Left colon (tissue), 2 donors: ENCODE measurements at places on chromosomes 3 and 15.

- no peak for DNase-seq
Measured at GRCh38 chr15:101111570-101112262, 140.1 kb downstream of the CHSY1 start.

DNA sequence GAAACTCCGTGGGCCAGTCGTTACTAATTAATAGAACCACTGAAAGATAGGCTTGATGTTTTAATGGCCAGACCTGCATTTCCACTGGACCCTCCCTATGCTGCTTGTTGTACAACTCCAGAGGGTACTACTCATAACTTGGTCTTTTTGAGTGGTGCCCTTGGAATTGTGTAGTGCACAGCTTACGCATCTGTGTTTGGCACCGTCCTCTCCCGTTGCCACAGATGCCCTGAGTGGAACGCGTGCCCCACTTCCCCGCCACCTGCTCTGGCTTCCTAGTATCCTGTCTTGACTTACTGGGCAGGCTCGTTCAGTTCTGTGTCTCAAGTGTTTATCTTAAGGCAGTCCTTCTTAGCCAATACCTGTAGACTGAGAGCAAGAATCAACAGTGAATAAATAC is 78.7 kb downstream of the USP13 start:
- no peak for DNase-seq

- DNase-seq = no peak
Measured at GRCh38 chr3:88061746-88062145, 2.7 kb downstream of the ZNF654 start.

DNA sequence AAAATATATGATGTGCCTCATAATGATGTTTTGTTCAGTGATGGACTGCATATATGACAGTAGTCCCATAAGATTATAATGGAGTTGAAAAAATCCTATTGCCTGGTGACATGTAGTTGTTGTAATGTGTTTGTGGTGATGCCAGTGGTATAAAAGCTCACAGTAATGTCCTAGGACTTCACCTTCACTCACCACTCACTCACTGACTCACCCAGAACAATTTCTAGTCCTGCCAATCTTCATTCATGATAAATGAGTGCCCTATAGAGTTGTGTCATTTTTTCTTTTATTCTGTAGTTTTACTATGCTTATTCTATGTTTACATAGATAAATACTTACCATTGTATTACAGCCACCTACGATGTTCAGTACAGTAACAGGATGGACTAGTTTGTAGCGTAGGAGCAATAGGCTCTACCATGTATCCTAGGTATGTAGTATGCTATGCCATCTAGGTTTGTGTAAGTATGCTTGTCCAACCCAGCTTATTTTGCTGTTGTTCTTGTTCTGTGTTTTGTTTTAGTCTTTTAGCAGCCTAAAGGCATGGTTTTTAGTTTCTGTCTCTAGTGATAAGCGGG is 88.5 kb upstream of the LRRFIP2 start:
- no peak for DNase-seq

DNA sequence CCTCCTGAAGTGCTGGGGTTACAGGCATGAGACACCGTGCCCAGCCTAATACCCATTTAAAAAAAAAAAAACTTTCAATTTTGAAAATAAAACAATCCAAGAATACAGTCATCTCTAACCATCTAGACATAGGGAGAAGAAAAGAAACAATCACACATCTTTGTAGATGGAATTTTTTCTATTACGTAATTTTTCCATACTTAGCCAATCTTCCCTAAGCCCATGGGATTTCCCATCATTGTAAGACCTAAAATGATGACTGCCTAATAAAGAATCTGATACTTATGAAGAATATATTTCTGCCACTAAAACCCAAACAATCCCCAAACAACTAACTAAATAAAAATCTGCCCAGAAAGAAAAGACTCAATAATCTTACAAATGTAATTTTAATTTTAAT is 88.7 kb downstream of the CBLB start:
- DNase-seq = no peak

DNA sequence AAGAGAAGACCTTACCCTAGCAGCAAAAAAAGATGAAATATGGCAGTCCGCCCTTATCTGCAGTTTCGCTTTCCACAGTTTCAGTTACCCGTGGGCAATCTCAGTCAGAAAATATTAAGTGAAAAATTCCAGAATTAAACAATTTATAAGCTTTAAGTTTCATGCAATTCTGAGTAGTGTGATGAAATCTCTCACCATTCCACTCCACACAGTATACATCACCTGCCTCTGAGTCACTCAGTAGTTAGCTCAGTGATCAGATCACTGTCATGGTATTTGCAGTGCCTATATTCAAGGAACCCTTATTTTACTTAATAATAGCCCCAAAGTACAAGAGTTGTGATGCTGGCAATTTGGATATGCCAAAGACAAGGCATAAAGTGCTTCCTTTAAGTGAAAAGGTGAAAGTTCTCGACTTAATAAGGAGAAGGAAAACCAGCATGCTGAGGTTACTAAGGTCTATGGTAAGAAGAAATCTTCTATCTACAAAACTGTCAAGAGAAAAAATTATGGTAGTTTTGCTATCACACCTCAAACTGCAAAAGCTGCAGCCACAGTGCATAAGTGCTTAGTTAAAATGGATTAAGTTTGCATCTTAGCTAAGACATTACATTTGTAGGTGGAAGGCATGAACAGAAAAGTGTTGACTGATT is 48.1 kb downstream of the HSPBAP1 start:
- DNase-seq = no peak

GRCh38 chr15:45497261-45497660 is 25.3 kb downstream of the SLC30A4 start:
- DNase-seq = no peak

DNA sequence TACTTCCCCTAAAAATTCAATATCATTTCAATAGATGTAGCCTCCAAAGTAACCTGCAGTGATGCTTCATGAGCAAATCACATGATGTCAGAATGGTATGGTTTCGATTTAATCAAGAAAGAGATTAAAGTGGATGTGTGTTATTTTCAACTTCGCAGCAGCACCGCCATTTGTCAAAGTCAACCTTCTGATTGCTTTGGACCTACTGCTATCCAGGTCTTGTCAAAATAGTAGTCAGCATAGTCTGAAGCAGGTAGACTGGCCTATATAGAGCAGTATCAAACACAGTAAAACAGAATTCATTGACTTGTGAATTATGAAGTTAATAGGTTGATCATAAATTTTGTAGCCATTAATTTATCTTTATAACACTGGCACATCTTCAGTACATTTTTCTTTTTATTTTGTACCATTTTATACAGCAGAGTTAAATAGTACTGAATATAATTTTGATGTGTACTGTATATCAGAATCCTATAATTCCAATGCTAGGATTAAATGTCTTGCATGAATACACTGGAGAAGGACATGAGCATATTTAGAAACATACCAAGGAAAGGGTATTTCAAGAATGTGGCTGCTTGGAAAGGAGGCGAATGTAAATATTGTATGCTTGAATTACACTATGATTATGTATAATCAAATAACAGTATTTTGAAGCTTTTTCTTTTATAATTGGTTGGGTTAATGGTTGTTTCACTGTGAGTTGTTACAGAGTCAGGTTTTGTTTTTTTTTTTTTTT is 79.6 kb downstream of the CDIN1 start:
- no peak for DNase-seq

GRCh38 chr3:142285083-142285517 is 59.7 kb upstream of the GK5 start:
- peak; percentile 11 for DNase-seq

- no peak for DNase-seq
Measured at GRCh38 chr3:149894205-149894604, 76.5 kb downstream of the PFN2 start.

DNA sequence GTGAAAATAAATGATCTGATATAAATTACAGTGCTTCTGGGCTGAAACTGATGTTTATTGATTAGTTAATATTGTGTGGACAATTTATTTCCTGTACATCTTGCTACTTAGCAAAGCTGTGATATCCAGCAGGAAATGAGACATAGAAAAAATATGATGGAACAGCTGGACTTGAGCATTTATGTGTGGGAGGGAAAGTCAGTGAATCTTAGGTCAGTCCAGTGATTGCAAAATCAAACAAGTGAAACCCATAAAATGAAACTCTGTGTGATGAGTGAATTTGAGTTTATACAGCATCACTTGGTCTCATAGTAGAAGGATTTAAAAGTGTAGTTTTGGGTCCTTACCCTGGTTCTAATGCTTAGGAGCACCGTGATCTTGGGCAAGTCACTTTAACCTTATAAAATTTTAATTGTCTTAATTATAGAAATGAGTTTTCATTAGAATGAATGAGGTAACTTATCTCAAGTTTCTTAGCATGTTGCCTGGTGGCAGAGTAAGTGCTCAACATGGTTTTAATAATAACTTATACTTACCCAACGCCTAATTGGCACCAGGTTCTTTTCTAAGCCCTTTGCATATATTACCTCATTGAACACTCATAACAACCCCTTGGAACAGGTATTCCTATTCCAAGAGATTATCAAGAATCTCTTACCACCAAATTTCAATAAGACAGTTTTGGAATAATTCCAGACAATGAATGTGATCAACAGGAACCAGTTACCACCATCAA is 194.6 kb downstream of the ADAMTSL3 start:
- no peak for DNase-seq

DNA sequence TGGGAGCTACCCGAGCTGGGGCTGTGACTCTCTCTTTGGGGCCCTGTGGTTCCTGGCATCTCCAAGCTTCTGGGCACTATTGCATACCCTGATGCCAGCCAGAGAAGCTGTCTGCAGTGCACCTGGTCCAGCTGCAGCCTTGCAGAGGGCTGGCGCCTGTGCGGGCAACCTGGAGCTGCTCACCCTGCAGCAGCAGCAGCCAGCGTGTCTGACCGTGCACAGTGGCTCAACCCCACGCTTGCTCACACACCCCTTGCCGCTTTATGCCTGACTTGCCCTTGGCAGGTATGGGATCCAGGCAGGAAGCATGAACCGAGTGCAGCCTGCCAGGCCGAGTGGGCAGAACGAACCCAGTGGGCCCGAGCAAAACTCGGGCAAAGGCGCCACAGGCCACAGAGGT is 69.9 kb downstream of the GLB1 start:
- no peak for DNase-seq

- peak; percentile 53 for DNase-seq
Measured at GRCh38 chr3:15102256-15102655, 3.3 kb upstream of the RBSN start.

- no peak for DNase-seq
Measured at GRCh38 chr3:148625095-148625736, 72.5 kb upstream of the AGTR1 start.

DNA sequence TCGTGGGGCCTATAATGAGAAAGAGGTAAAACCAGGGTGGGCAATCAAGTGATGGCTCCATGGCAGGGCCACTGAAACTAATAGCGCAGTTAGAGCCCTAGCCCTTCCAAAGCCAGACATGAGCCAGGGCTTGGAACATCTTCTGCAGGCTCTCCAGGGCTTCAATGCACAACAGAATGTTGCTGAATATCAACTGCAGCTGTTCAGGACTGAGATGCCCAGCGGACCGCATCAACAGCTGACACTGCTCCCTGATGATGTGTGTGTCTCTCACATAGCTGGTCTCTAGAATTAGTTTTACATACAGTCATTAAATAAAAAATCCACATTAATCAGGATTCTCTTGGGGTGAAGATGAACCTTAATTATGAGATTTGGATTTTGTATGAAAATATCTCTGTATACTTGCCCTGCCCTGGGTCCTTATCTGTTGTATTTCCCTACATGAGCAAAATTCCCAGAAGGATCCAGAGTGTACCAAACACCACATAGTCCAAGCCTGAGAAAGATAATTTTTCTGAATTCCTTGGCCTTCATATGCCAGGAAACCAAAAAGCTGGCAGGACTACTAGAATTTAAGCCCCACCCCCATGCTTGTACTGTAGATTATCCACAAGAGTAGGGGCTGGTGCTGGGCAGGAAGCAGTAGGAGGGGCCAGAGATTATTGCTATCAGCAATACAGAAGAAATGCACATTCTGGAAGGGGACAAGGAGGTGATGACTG is 7.7 kb upstream of the GOLGB1 start:
- DNase-seq = no peak

DNA sequence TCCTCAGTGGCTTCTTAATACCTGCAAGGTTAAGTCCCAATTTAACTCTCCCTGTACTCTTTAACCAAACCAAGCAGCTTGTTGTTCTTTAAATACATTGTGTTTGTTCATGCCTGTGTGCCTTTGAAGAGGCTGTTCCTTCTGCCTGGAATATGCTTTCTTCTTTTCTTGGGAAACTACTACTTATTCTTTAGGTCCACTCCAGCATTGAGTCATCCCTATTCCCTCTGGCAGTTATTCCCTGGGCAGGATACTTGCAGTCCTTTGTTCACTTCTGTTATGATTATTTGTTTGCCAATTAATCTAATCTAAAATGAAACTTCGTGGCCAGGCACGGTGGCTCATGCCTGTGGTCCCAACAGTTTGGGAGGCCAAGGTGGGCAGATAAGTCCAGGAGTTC is 139.3 kb downstream of the ZNF609 start:
- no peak for DNase-seq

DNA sequence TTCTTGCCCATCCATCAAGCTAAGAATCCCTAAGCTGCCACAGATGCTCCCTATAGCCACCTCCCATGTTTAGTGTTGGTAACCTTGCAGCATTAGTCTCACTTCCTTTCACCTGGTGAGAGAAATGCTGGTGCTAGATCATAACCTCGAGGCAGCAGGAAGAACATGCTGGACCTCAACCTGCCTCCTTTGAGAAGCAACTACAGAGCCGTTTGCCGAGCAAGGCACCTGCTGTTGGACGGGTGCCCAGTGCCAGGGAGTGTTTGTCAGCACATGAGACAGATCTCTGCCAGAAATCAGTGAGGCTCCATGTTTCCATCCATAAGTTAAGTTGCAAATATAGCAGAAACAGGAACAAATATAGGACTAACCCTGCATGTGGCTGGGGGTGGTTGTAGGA is 955.7 kb downstream of the TUSC7 start:
- no peak for DNase-seq

DNA sequence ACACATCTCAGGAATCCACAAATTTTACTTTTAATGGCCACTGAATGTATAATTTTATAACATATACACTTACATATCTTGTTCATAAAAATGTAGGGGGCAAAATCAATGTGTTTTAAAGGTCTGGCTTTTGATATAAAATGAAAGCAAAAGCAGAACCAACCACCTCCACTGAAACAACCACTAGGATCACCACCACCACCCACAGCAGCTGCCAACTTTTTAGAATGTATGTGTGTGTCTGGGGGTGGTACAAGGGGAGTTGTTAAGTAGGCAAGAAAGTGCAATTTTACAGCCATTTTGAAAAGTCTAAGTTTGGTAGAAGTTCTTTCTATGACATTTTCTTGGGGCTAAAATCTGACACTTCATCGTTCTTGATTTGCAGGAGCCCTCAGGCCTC is 44.0 kb downstream of the OTOL1 start:
- DNase-seq = no peak

GRCh38 chr3:46845397-46845859 is 17.8 kb downstream of the MYL3 start:
- no peak for DNase-seq

GRCh38 chr15:77247116-77247515 is 172.8 kb downstream of the PEAK1 start:
- no peak for DNase-seq
